ENCODE measurements at places on chromosomes 6 and 20.

DNA sequence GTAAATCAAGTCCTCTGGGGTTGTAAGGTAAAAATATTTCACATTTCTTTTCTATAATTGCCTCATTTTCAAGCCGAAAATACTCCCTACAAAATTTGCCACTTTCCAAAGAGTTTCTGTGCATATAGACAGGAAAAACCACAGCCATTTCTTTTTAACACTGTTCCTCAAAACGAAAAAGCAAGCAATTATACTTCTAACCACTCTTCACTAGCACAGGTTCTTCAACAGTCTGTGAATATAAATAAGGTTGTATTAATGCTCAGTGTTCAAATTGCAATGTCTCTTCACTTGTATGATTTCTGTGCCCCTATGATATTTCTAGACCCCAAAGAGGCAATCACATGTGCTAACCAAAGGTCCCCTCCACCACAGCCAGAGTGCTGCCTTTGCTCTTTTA lies 206.0 kb downstream of the SIM1 start:
- DNase-seq, result no peak

- no peak for DNase-seq
Observed at GRCh38 chr20:40134176-40134575, 554.9 kb downstream of the MAFB start.

- no peak for DNase-seq
Observed at GRCh38 chr6:152220786-152221185, 413.3 kb downstream of the ESR1 start.

GRCh38 chr6:4008324-4009047 lies 70.5 kb downstream of the FAM217A start:
- no peak for DNase-seq

DNA sequence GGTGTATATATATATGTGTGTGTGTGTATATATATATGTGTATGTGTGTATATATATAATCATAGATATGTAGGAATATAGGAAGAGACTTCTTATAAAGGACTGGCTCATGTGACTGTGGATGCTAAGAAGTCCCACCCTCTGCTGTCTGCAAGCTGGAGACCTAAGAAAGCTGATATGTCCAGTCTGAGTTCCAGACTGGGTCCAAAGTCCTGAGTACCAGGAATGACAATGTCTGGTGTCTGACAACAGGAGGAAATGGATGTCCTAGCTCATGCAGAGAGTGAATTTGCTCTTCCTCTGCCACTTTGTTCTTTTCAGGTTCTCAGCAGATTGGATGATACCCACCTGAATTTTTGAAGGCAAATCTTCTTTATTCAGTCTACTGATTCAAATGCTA lies 7.1 kb downstream of the ALDH5A1 start:
- no peak for DNase-seq

- no peak for DNase-seq
Observed at GRCh38 chr6:148464319-148465010, 121.8 kb downstream of the SASH1 start.

DNA sequence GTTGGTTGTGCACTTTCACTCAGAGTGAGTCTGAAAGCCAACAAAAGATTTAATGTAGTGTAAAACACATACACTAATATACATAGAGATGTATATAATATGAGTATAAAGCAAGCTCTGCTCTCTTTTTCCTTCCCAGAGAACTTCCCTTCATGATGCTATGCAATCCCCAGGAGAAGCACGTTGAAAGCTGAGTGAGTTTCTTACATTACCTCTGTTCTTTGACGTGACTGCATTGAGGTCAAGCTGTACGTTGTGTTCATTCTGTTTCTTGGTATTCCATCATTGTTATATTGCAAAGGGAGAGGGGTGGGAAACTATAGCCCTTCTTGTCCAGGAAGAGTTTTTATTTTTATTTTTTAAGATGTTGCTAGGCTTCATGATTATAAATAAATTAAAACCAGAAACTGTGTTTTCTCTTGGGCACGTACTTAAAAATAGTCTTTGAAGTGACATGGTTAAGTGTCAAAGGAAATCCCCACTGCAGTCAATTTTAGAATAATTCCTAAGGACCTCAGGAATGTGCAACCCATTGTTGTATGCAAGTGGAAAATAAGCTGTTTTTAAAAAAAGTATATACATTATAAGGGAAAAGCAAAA lies 651.0 kb downstream of the CD109 start:
- DNase-seq, result no peak

GRCh38 chr20:64165866-64166600 lies 1.8 kb downstream of the MYT1 start:
- no peak for DNase-seq

GRCh38 chr6:36769676-36770499 lies 69.4 kb downstream of the CPNE5 start:
- DNase-seq, result no peak

All from esophagus squamous epithelium (tissue), 5 donors.